ENCODE measurements at places on chromosomes 2 and 18. TPM values are rescaled to one million over a fixed set of nuclear protein-coding genes. Genes with fewer than 3 reads are reported as not detected.

GRCh38 chr2:146867477-146867986 lies 977.3 kb upstream of the ACVR2A start:
- H3K4me3 ChIP-seq: no peak overlapping the region
- ATAC-seq: no peak
- no peaks in the 10 kb centered on the region for H3K27me3 ChIP-seq
- no peaks in the 10 kb centered on the region for H3K36me3 ChIP-seq
- no peak overlapping the region for H3K27ac ChIP-seq

GAREM2 gene
- total RNA-seq: 1.8 TPM

GRCh38 chr18:52325997-52326396 lies 14.0 kb upstream of the DCC start:
- H3K4me1 ChIP-seq: no peaks in the 10 kb centered on the region
- H3K27ac ChIP-seq: no peak overlapping the region
- H3K27me3 ChIP-seq: no peaks in the 10 kb centered on the region
- no peaks in the 10 kb centered on the region for H3K36me3 ChIP-seq
- ATAC-seq: no peak
- no peak overlapping the region for H3K4me3 ChIP-seq

DNA sequence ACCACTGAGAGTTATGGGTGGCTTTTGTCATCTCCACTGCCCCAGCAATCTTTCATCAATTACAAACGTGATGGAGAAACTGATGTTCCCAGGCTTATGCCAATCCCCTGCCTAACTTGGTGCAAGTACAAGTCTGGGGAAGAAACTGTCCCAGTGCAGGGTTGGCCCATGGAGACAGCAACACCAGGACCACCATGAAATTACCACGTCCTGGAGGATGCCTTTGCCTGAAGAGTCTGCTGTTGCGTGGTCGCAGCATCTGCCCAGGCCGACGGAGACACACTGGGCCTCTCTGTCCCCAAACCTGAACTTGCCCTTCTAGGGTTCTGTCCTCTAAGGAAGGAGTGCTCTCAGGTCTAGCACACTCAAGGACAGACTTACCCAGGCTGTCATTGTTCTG lies 496.8 kb upstream of the RAB6C start:
- H3K36me3 ChIP-seq: no peaks in the 10 kb centered on the region
- ATAC-seq: no peak
- peaks cover 10% of the 10 kb centered on the region for H3K27me3 ChIP-seq
- no peaks in the 10 kb centered on the region for H3K4me1 ChIP-seq

- H3K27ac ChIP-seq: no peak overlapping the region
- no peaks in the 10 kb centered on the region for H3K4me1 ChIP-seq
- H3K4me3 ChIP-seq: no peak overlapping the region
- no peak for ATAC-seq
- H3K36me3 ChIP-seq: no peaks in the 10 kb centered on the region
- no peaks in the 10 kb centered on the region for H3K27me3 ChIP-seq
Measured at GRCh38 chr2:62733546-62733945, 28.0 kb downstream of the EHBP1 start.

- no peaks in the 10 kb centered on the region for H3K36me3 ChIP-seq
- no peak overlapping the region for H3K27ac ChIP-seq
- no peak overlapping the region for H3K4me3 ChIP-seq
- H3K27me3 ChIP-seq: no peaks in the 10 kb centered on the region
Measured at GRCh38 chr2:204225671-204226073, 289.1 kb downstream of the ICOS start.

NAGK gene
- total RNA-seq: 64.8 TPM

GRCh38 chr2:41409328-41409727 lies 638.5 kb upstream of the PKDCC start:
- no peaks in the 10 kb centered on the region for H3K27me3 ChIP-seq
- H3K36me3 ChIP-seq: no peaks in the 10 kb centered on the region
- H3K4me3 ChIP-seq: no peak overlapping the region
- no peak overlapping the region for H3K27ac ChIP-seq
- no peak for ATAC-seq
- no peaks in the 10 kb centered on the region for H3K4me1 ChIP-seq

GRCh38 chr2:42558827-42559226 lies 9.6 kb upstream of the MTA3 start:
- no peak overlapping the region for H3K4me3 ChIP-seq
- no peak for ATAC-seq
- H3K36me3 ChIP-seq: no peaks in the 10 kb centered on the region

GRCh38 chr2:224976629-224977525 lies 65.4 kb downstream of the DOCK10 start:
- H3K4me3 ChIP-seq: no peak overlapping the region
- H3K27me3 ChIP-seq: no peaks in the 10 kb centered on the region
- H3K4me1 ChIP-seq: peaks cover 10% of the 10 kb centered on the region
- no peaks in the 10 kb centered on the region for H3K36me3 ChIP-seq
- H3K27ac ChIP-seq: no peak overlapping the region
- ATAC-seq: no peak

- no peak overlapping the region for H3K27ac ChIP-seq
- no peak for ATAC-seq
- H3K4me3 ChIP-seq: no peak overlapping the region
- no peaks in the 10 kb centered on the region for H3K4me1 ChIP-seq
- H3K27me3 ChIP-seq: no peaks in the 10 kb centered on the region
Measured at GRCh38 chr2:156522864-156523440, 86.8 kb downstream of the GPD2 start.

ADD2 gene
- total RNA-seq: 2.4 TPM

CFAP221 gene
- total RNA-seq: 0.66 TPM

- H3K27me3 ChIP-seq: no peaks in the 10 kb centered on the region
- peak overlapping the region; percentile 60 for H3K4me3 ChIP-seq
- H3K36me3 ChIP-seq: peaks cover 3% of the 10 kb centered on the region
- peak overlapping the region; percentile 98 for H3K27ac ChIP-seq
Measured at GRCh38 chr2:84971510-84972206, 697 bp downstream of the KCMF1 start.

DNA sequence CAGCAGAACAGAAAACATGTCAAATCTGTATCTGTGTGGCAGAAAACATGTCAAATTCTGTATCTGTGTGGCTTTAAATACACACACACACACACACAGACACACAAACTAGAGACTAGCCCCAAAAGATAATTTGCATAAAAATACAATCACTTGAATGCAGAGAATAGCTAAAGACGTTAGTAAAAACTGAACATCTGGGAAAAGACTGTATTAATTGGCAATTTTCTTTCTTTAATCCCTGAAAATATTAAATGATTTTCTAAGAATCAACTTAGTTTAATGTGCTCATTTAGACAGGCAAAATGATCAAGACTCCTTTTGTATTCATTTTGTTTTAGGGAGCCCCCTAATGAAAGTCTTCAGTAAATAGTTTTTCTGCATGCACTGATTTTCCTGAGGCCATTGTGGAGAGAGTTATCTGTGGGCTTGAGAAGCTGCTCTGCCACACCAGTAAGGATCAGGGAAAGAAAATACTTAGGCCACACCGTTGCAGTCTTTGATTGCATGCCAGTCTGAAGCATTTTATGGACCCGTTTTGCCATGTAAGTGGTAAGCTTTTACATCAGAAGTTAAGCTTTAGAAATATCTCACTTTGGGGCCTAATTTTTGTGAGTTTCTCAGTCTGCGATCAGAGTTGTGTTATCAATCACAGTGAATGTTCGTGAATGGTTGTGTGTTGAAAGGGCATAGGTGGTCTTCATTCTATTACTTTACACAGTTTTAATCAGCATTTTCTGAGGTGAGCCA lies 2.2 kb downstream of the SPATS2L start:
- H3K4me3 ChIP-seq: no peak overlapping the region
- H3K36me3 ChIP-seq: no peaks in the 10 kb centered on the region
- no peaks in the 10 kb centered on the region for H3K27me3 ChIP-seq
- H3K4me1 ChIP-seq: no peaks in the 10 kb centered on the region
- no peak for ATAC-seq

DNA sequence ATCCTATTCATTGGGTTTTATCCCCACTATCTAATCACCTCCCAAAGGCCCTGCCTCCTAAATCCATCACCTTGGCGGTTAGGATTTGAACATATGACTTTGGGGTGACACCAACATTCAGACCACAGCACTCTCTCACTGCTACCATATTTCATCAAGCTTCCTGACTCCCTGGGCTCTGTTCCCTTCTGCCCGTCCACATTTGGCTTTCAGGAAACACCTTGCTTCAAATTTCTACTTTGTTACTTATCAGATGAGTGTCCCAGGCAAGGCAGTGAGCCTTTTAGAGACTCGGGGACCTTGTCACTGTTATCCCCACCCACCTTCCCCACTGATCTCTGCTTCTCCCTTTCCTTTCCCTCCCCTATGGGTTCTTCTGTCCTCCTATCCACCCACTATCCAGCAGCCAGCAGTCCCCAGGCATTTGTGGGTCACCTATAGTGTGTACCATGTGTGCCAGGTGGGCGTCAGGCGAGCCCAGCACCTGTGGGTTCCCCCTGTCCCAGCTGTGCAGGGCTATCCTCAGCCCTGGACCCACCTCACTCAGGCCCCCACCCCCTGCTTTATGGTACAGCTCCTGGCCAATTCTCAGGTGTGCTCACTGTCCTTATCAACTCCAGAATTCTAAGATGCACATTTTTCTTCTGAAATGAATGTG lies 230.9 kb downstream of the LOXHD1 start:
- no peak overlapping the region for H3K4me3 ChIP-seq
- ATAC-seq: no peak
- H3K36me3 ChIP-seq: no peaks in the 10 kb centered on the region
- no peak overlapping the region for H3K27ac ChIP-seq
- H3K27me3 ChIP-seq: no peaks in the 10 kb centered on the region

GRCh38 chr2:221050020-221050795 lies 521.9 kb downstream of the EPHA4 start:
- no peaks in the 10 kb centered on the region for H3K4me1 ChIP-seq
- ATAC-seq: no peak
- no peak overlapping the region for H3K27ac ChIP-seq
- H3K4me3 ChIP-seq: no peak overlapping the region

AAK1 gene
- 48.3 TPM for total RNA-seq

DNA sequence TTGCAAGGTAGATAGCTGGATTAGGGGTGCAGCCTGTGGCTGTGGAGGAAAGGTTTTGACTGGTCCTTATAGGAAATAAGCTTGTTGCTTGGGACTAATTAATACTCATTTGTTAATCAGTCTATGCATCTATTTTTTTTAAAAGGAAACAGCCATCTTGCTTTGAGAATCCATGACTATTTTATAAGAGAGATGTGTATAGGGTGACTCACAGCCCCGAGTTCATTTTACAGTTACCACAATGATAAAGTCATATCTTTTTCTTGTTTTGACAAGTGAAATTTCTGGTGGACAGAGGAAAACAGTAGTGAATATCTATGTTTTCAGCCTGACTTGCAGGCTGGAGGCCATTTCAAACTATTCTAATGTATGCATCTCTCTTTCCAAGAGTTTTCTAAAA lies 193.5 kb upstream of the CCDC68 start:
- no peaks in the 10 kb centered on the region for H3K27me3 ChIP-seq
- H3K36me3 ChIP-seq: no peaks in the 10 kb centered on the region
- no peak overlapping the region for H3K27ac ChIP-seq
- H3K4me3 ChIP-seq: no peak overlapping the region
- ATAC-seq: no peak

DNA sequence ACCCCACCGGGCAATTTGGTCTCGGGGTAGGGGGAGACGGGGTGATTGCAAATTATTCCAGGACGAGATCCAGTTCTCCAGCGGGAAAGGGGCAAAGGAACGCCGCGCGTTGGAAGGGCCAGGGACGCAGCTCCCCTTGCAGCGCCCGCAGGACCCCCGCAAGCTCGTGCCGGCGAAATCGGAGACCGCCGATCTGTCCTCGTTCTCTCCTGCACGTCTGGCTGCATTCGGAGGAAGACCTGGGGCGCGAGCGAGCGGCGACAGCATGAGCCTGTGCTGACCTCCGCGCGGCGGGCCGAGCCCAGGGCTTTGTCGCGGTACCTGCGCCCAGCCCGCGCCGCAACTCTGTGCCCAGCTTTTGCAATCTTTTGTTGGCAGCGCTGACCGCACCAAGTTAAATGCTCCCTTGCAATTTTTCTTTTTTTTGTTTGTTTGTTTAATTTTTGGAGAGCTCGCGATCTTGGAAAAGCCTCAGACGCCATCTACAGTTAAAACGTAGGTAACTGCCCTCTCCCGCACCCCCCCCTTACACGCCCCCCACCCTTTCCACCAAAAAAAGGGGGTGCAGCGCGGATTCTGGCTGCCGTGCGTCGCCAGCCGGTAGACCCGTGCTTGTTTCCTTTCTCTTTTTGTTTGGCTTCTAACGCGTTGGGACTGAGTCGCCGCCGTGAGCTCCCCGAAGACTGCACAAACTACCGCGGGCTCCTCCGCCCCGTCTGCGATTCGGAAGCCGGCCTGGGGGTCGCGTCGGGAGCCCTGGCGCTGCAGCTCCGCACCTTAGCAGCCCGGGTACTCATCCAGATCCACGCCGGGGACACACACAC lies 667 bp downstream of the TRIB2 start:
- H3K4me1 ChIP-seq: peaks cover 69% of the 10 kb centered on the region
- H3K27ac ChIP-seq: peak overlapping the region; percentile 90
- peak; percentile 19 for ATAC-seq
- no peaks in the 10 kb centered on the region for H3K36me3 ChIP-seq
- H3K27me3 ChIP-seq: no peaks in the 10 kb centered on the region
- H3K4me3 ChIP-seq: peak overlapping the region; percentile 48

DNA sequence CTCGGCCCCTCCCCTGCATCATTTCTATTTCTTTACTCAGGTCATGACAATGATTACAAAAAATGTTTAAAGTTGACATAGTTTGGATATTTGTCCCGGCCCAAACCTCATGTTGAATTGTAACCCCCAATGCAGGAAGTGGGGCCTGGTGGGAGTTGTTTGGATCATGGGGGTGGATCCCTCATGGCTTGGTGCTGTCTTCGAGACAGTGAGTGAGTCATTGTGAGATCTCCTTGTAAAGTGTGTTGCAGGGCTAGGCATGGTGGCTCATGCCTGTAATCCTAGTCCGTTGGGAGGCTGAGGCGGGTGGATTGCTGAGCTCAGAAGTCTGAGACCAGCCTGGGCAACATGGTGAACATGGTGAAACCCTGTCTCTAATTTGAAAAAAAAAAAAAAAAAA lies 9.2 kb upstream of the MAP4K4 start:
- H3K36me3 ChIP-seq: no peaks in the 10 kb centered on the region
- H3K27ac ChIP-seq: no peak overlapping the region
- H3K4me1 ChIP-seq: no peaks in the 10 kb centered on the region
- H3K27me3 ChIP-seq: no peaks in the 10 kb centered on the region

BCL2 gene
- total RNA-seq: 31.2 TPM

DNA sequence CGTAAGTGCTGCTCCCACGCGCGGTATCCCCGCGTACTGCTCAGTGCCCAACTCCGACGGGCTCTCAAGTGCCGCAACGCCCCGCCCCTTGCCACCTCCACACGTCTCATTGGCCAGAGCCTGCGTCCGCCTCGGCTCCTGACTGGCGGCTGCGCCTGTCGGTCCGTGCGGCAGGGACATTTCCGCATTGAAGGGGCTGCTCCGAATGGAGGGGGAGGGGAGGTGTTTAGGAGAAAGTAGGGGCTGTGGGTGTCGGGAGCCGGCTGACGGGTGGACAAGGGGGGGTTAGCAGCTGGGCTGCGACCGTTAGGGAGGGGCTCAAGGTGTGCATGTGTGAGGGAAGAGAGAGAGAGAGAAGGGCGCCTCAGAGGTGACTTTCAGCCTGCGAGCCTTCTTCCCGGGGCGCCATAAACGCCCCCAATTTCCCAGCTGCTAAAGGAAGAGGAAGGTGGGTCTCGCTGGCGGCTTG lies 877 bp upstream of the UGP2 start:
- H3K4me1 ChIP-seq: peaks cover 40% of the 10 kb centered on the region
- no peaks in the 10 kb centered on the region for H3K36me3 ChIP-seq
- no peaks in the 10 kb centered on the region for H3K27me3 ChIP-seq
- H3K27ac ChIP-seq: peak overlapping the region; percentile 93
- peak; percentile 96 for ATAC-seq
- peak overlapping the region; percentile 93 for H3K4me3 ChIP-seq

UGT1A7 gene
- total RNA-seq: 4.6 TPM
